ENCODE measurements at places on chromosomes 2 and 18.

GRCh38 chr2:69805887-69806286 lies 23.6 kb upstream of the GMCL1 start:
- no peak for DNase-seq

GRCh38 chr18:30328839-30329238 lies 713.7 kb downstream of the DSC3 start:
- DNase-seq = no peak

DNA sequence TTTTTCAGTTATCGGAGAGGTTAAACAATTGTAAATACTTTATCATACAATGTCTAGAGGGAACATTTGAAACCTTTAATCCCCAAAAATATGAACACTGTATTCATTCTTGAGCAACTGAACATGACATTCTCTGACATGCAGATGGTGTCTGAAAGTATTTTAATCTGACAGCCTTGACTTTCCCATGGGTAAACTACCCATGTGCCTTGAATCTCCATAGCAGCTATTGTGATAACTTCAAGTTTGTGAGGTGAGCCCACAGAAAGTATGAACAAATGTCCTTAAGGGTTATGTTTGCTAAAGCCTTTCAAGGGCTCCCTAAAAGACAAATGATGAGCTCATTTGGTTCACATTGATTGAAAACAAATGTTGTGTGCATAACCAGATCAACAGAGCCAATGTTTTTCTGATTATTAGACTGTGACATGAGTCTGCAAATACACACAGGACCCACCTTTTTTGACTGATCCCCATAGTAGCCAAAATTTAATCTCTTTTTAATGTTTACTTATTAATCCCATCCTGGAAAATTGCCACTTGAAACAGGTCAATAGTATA lies 1326.0 kb downstream of the LRP1B start:
- DNase-seq = no peak

- DNase-seq = no peak
Measured at GRCh38 chr18:57518533-57518932, 68.0 kb downstream of the FECH start.

DNA sequence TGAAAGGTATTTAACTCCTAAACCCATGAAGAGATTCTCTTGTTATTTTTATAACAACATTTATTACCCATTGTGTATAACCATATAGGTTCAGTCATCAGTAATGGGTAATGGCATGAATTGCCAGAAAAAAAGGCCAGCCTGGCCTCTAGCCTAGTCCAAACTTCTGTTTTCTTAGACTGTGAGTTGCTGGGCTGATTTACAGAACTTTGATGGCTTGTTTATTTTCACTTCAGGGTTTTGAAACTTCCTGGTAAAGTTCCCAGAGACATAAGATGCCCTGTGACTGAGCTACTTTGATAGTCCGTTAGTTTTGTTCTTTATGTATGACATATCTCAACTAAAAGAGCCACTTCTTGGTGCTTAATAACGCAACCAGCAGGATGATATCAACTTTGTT lies 164.8 kb downstream of the METTL4 start:
- DNase-seq = no peak

GRCh38 chr2:221429741-221430491 lies 142.2 kb downstream of the EPHA4 start:
- DNase-seq = no peak

DNA sequence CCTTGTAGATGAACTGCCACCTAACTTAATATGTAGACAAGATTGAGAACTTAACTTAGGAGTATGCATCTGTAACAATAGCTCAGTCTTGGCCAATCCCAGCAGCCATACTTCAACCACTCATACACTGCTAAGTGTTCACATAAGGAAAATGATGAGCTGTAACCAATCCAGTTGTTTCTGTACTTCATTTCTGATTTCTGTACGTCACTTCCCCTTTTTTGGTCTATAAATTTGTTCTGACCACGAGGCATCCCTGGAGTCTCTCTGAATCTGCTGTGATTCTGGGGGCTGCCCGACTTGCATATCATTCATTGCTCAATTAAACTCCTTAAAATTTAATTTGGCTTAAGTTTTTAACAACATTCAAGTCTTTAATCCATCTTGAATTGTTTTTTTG lies 6.4 kb downstream of the SH3YL1 start:
- DNase-seq = no peak

- DNase-seq = no peak
Measured at GRCh38 chr2:81876624-81877023, 1572.1 kb upstream of the LRRTM1 start.

DNA sequence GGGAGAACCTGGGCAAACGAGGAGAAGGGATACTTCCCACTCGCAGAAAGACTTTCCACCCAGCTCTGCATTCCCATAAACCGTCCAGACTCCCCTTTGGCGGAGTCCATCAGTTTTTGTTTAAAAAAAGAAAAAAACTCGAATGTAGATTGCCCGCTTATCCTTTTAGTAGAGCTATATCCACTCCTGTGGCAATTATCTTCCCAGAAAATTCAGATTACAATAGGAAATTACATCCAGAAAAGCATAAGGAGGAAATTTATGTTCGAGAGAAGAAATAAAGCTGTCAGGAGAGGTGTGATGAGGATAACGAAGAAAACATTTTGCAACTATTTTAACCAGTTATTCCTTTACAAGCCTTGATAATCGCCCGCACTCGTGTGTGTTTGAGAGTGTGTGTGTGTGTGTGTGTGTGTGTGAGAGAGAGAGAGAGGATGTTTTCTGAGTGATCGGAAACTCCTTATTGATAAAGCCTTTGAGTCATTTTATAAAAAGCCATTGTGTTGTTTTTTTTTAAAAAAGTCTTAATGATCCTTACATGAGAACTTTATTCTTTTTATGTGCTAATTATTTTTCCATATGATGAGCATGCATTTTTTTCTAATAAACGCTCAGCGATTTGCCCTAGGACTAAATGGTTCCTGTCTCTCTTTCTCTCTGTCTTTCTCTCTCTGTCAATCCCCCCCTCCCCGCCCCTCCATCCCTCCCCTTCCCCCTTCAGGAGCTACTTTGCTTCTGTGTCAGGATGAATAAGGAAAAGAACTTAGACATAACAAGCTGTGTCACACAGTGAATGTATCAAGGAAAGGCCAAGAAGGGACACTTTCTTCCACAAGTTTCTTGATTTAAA lies 1.1 kb upstream of the PPP3R1 start:
- DNase-seq = no peak

DNA sequence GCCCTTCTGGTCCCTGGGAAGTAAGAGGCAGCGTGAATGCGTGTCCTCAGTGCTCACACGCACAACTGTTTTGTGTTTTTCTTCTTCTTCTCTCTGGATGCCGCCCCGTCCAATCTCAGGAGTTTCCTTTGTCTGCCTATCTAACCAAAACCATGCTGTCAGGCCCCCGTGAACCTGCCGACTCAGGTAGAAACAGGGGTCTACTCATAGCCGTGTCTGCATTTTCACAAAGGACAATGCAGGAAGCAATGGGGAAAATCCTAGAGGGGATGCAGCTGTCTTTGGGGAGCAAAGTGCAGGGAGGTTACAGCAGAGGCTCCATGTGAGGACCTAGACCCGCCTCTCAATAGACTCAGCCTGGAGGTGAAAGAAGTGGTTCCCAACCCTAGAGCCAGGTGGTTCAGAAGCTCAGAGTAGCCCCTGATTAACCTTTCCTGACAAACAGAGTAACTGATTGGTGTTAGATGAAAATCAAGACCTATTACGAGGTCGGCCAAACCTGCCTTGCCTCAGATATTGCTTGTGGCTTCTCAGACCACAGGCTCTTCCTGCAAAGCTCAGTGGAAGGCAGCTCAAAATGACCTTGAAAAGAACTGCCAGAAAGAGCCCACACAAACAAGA lies 49.3 kb downstream of the CD226 start:
- DNase-seq = no peak

DNA sequence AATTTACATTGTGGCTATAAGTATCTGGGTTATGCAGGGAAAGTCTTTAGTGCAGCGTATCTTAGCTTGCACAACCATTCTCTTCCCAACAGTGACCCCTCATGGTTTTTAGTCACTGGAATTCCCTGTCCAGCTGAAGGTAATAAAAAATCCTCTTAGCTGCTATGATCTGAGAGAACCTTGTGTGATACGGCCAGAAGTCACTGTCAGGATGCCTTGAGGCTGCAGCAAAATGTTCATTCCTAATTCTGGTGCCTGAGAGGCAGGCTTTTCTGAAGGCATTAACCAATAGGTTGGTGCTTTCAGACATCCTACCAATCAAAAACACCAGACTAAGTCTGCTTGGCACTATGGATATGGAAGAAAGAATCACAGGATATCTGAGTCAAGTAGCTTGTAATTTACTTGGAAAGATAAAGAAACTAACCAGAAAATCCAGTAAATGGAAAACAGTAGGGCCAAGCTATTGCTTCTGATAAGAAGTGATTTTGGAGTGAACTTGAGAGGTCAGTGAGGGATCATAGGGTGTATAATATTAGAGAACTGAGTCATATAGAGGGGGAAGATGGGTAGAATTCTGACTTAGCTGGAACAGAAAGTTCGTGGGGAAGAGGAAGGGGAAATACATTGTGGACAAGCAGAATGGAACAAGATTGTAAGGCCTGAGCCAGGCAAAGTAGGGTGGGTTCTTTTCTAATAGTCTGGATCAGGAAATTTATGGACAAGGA lies 89.0 kb upstream of the SLC14A2 start:
- no peak for DNase-seq

DNA sequence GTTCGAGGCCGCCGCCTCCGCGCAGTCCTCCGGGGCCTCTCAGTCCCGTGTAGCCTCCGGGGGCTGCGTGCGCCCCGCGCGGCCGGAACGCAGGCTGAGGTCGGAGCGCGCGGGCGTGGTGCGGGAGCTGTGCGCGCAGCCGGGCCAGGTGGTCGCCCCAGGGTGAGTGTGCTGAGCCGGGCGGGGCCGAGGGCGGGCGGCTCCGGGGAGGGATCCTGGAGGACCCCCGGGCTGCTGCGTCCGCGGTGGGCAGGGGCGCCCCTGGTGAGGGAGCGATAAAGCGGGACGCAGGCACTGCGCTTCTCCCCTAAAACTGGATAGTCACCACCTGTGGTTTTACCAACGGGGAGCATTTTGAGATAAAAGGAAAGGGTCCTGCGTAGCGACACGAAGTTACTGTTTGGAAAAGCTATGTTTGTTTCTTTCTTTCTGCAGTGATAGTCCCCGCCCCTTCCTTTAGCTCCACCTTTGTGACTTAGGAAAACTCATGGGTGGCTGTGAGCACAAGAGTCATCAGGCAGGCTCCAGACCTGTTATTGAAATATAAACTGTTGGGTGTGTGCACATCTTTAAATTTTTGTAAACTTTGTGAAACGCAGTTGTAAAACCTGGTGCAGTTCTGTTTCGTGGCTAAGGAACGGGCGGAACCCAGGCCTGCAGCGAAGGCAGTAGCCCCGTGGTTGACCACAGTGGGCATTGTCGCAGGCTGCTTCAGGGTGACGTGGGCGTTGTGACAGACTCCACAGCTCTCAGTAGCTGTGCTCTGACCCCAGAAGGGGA lies 687 bp downstream of the CTDP1 start:
- DNase-seq = no peak

DNA sequence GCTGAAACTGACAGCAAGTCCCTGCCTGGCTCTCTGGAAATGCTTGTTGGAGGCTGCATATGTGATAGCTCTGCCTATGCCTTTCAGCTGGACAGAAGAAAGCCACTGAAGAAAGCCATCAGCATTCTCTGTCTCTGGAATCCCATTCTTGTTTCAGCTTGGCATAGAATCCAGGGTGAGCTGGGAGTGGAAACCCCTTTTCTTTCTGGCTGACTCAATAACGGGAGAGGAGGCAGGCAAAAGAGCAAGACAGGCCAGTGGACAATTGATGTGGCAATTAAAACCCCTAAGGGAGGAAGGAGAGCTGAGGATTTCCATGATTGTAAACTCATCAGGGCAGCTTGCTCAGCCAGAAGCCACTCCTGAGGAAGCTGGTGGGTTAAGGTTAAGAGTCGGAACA lies 208.1 kb downstream of the CLIP4 start:
- no peak for DNase-seq

- DNase-seq = no peak
Measured at GRCh38 chr2:239312741-239313667, 87.8 kb downstream of the HDAC4 start.

GRCh38 chr2:39435741-39436591 lies 1.1 kb downstream of the MAP4K3 start:
- DNase-seq = peak; percentile 16

GRCh38 chr2:102020596-102021170 lies 28.9 kb downstream of the IL1R2 start:
- DNase-seq = peak; percentile 57

- no peak for DNase-seq
Measured at GRCh38 chr18:79904357-79905147, 46.9 kb downstream of the SLC66A2 start.

DNA sequence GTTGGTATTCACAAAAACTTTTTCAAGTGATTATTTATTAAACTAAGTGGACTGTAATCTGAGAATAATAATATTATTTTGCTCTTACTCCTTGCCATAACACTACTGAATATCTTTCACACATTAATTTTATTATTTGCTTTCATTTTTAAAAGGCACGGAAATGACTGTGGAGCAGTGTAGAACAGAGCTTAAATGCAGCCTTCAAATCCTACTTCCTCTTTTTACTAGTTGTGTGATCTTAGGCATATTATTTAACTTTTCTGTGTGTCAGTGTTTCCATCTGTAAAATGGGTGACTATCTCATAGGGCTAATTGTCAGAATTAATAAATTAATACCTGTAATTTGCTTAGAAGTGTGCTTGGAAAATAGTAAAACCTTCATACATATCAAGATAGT lies 55.5 kb upstream of the SLC8A1 start:
- DNase-seq = no peak

DNA sequence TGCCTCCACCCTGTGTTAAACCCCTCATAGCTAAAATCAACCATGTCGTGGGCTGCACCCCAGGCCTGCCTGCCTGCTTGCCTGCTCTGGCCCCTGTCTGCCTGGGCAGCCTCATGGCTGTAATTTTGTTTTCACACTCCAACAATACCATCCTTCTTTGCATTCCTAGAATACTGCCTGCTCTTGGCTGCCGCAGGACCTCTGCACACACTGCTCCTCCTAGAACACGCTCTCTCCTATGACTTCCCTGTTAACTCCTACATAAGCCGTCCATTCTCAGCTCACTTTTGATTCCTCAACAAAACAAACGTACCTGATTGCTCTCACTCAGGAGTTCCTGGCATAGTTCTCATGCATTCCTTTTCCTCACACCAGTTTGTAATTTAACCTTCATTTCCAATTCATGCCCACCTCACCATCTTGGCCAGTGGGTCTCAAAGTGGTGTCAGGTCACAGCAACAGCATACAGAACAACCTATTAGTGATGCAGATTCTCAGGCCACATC lies 2.5 kb downstream of the UXS1 start:
- DNase-seq = no peak

GRCh38 chr2:189960346-189960745 lies 102.2 kb downstream of the MSTN start:
- no peak for DNase-seq

- DNase-seq = no peak
Measured at GRCh38 chr2:36659872-36660312, 36.6 kb upstream of the VIT start.

- DNase-seq = no peak
Measured at GRCh38 chr2:118105497-118105896, 17.2 kb downstream of the INSIG2 start.
